ENCODE measurements at places on chromosomes 12 and 14.

DNA sequence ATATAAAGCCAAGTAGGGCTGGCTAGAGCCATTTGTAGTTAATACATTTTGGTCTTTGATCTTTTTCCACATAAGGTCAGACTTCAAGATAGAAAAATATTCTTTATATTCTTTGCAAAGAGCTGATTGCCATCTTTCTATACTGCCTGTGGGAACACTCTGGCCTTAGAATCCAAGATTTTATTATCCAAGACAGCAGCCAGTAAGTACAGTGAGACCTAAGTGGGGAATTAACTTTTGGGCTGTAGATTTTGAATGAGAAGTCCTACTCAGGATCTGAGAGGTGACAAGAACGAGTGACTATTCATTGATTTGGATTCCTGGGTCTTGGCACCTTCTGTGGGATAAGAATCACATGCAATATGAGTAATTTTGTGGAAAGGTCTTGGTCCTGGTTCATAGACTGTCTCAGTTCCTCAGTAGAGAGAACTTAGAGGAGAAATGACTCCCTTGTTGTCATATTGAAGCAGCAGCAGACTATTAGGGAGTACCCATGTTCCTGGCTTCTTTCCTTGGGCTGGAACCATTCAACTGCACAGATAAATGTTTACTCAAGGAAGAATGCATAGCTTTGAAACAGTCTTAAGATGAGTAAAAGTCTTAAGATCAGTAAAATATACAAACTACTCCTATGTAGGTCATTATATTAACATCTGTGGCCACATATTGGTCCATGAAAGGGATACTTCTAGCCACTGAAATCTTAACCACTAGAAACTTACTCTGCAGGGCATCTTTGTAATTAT is 353.8 kb downstream of the RAD51B start:
- no peak for DNase-seq

DNA sequence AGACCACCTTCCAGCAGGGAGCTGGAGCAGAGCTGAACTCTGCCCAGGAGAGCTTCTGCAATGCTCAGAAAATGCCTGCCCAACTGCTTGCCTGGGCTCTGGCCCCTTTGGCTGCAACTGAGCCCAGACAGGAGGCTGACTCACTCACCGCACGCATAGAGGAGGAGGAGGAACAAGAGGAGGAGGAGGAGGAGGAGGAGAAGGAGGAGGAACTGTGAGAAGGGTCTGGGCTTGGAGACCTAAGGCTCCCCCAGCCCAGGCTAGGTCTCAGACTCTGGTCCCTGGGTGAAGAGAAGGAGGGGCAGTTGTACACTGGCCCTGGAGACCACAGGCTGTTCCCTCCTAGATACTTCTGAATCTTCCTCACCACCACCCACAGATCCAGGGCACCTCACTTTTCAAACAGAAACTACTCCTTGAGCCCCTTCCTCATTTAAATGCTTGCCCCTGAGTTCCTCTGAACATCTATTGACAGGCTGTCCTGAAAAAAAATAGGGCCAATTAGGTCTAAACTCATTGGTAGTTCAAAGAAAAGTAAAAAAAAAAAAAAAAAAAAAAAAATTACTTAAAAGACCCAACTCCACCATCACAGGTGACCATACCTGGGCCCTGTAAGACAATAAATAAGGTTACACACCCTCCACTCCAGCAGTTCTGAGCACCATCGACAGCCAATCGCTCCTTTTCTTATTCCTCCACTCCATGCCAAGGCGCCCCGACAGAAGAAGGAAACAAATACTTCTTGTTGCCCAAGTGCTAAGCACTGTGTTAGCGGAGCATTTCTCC is 674 bp downstream of the VDR start:
- no peak for DNase-seq

DNA sequence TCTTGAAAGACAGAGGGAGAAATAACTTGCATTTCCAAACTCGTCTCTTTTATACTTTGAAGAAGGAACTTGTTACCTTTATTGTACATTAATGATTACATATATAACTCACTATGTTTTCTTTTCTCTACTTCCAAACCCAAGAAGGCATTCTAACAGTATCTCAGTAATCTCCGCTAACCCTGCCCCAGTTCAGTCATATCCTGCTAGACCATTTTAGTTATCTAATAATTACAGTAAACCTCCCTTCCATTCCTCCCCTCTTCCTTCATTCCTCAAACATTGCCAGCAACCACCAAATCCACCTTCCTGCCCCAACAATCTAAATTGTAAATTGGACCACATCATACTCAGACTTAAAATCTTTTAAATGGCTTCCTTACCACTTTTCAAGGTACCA is 30.6 kb downstream of the STK38L start:
- DNase-seq: no peak

DNA sequence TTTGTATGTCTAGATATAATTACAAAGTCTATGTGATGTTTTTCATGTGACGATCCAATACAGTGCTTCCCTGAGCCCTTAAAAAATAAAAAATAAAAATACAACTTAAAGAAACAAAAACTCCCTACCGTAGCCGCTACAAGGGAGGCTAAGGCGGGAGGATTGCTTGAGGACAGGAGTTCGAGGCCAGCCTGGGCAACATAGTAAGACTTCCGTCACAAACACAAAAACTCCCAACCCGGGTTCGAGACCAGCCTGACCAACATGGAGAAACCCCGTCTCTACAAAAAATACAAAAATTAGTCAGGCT is 669 bp upstream of the CDKN3 start:
- no peak for DNase-seq

DNA sequence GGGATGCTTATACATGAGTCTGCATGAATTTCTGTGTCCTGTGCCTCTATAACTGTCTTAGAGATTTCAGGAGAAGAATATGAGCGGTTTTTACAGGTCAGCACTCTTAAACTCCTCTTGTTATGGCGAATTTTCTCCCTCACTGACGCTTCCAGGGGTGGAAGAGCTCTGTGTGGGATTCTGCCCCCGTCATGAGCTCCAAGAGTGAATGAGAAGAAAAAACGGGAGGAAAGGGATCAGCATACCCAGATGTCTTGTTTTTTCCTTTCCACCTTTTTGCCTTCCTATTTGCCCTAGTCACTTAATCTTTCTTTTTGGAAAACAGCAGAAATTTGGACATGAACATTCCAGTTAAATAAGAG is 651 bp downstream of the PFKM start:
- no peak for DNase-seq

DNA sequence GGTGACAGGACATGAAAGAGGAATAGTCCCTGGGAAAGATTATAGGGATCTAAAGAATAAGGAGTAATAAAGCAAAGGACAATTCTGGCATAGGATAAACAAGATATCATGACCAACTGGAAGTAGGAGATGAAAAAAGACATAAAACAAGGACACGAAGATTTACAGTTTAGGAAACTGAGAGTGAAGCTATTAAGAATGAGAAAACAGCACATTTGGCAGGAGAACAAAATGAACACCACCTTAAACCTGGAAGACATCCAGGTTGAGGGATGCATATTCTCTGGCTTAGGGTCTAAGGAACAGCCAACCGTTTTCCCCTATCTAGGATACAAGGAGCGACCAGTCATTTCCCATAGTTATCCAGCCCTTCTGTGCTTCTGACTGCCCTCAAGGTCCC is 1.9 kb downstream of the TRIP11 start:
- no peak for DNase-seq

DNA sequence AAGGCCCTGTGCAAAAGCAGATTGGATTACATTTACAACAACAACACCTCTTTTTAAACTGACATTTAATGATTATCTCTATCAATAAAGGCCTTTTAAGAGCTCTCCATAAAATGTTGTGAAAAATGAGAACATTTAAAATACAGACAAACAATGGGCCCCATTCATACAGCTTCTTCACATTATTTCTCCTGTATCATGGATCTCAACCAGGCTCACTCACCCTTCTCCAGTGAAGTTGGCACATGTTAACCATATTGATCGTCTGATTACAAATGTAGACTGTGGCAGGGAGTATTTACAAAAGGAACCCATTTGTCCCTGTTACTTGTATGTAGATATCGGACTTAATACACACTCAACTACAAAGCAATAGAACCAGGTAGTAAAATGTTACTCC is 220.2 kb upstream of the BTG1 start:
- DNase-seq: peak; percentile 73

GRCh38 chr14:102325791-102326345 is 6.3 kb downstream of the ZNF839 start:
- DNase-seq: no peak

All from NCI-H1092 (cell line).